Epithelial cell of esophagus (primary cell): ENCODE measurements at places on chromosomes 11 and 22.
A peak's percentile ranks its signal among the peaks of the same experiment; 100 is the strongest.

DNA sequence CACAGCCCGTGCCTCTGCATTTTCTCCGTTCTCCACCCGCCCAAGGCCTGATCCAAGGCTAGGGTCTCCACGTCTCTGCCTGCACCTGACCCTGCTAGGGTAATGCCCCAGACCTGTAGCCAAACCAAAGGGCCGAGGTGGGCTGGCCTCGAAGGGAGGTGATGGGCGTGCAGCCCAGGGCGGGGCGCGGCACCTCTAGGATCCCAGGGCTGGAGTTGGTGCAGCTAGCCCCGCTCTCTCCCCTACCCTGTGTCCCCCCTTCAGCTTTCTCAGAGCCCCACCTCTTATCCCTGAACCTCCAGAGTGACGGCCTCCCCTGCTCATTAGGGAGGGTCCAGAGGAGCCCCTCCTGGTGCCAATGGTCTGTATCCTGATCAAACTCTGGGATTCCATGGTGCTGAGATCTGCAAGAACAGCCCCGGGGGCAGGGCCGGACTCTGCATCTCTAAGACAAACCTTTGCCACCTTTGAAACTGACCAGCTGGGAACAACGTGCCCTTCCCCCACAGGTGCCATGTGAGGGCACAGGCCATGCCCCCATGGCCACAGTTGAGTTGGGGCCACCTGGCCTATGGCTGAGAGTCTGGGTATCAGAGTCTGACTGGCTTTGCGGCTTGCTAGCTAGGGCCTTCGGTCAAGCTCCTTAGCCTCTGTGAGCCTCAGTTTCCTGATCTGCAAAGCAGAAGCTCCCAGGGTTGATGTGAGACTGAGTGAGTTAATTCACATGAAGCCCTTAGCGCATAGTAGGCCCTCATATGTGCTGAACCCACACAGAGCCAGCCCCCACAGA, 23.1 kb upstream of the CBX7 start:
- DNase-seq: no peak

- peak; percentile 74 for DNase-seq
Measured at GRCh38 chr11:61776561-61777075, 15.8 kb downstream of the TMEM258 start.

GRCh38 chr11:110712659-110713448, 617 bp upstream of the ARHGAP20 start:
- peak; percentile 29 for DNase-seq

- DNase-seq: no peak
Measured at GRCh38 chr11:47617417-47617809, 23.2 kb upstream of the C1QTNF4 start.

- no peak for DNase-seq
Measured at GRCh38 chr11:117837070-117837776, 12.7 kb upstream of the FXYD2 start.

DNA sequence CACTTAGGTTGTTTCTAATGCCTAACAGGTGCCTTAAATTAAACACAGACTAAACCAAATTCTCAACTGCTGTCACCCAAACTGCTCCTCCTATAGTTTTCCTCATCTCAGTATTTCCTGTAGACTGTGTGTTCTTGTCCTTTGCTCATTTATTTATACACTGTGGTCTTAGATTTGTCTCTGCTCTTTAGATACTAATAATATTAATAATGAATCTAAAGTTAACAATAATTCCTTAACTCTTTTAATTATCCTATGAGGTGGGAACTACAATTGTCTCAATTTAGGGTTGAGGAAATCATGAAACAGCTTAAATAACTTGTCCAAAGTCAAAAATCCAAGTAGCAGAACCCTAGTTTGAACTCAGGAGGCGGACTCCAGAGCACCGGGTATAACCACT, 43.9 kb upstream of the YPEL1 start:
- DNase-seq: no peak

GRCh38 chr11:64233913-64234586, at the start of gene VEGFB:
VEGFB (plus strand) TSS chr11:64234584; CDS start chr11:64234834, 250 bp downstream.
- peak; percentile 51 for DNase-seq

DNA sequence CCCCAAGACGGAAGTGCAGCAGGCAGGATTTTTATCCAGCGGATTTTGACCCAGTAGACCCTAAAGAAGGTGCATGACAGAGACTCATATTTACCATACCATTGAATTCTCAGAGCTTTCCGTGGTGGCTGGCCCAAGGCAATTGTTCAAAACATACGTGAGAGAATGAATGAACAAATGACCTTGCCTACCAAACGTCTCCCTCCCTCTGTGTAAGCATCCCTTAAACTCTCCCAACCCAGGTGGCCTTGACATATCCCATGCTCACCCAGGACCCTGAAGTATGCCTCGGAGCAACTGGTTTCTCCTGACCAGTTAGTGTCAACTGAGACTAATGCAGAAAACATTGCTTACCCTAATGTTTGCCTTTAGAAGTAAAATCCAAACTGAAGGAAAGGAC, 154.9 kb downstream of the TEAD1 start:
- no peak for DNase-seq

DNA sequence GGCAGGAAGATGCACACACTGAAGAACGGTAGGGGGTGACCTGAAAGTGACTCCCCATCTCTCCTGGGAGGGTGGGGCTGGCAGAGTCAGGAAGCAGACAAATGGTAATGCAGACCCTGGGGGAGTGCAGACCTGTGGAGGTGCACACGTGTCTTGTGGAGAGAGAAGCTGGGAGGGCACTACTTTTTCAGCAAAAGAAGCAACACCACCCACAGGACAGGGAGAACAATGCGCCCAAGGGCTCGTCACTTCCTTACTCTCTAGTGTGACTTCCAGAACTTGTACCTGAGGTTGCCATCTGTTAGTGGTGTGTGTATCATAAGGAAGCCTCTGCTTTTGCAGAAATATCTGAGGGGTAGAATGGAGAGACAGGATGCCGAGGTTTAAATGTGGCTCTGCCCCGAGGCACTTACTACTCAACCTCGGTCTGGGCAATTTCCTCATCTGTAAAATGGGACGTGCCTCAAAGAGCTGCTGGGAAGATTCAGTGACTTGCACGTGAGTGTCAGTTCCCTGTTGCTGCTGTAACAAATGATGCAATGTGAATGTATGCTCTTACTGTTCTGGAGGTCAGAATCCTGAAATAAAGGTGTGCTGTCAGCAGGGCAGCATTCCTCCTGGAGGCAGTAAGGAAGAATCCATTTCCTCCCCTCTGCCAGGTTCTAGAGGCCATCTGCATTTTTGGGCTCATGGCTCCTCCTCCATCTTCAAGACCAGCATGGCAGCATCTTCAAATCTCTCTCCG, 323.4 kb downstream of the SHANK2 start:
- no peak for DNase-seq

DNA sequence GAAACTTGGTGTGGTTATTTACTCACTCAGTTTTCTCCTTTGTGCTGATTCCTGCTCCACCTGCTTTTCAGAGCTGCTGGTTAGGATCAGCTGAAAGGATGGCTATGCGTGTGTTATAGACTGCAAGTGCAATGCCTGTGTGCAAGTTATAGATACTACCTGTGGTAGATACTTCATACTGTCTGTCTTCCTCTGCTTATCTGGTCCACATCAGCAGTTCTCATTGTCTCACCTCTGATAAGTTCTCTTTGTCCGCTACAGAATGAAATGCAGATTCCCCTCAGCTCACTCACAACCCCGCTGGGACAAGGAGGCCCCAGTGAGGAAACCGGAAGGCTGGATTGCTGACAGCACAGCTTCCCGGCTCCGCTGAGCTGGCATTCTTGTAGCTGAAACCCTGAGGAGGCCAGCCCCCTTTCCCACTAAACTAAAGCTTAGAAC, 37.5 kb upstream of the LYVE1 start:
- DNase-seq: peak; percentile 52

GRCh38 chr22:19868333-19868732, 13.7 kb upstream of the GNB1L start:
- no peak for DNase-seq

- DNase-seq: no peak
Measured at GRCh38 chr11:128897826-128898225, 6.7 kb downstream of the KCNJ5 start.

- no peak for DNase-seq
Measured at GRCh38 chr11:119786431-119787073, 57.6 kb upstream of the NECTIN1 start.

DNA sequence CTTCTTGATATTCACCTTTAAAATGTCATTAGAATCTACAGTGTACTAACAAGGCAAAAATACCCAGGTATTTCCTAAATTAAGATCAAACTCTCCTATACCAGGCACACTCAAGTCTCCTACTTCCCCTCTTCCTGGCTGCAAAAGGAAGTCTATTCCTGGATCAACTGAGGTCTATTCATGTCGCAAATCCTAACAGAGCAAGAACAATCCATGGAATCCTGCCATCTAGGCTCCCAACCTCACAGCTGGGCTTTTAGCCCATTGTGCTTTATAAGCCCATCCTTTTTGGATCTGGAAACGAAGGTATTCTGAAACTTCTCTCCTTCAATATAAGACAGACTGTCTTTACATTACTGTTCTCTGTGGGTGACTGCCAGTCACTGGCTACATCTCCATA, 161.8 kb downstream of the SOX6 start:
- DNase-seq: no peak

DNA sequence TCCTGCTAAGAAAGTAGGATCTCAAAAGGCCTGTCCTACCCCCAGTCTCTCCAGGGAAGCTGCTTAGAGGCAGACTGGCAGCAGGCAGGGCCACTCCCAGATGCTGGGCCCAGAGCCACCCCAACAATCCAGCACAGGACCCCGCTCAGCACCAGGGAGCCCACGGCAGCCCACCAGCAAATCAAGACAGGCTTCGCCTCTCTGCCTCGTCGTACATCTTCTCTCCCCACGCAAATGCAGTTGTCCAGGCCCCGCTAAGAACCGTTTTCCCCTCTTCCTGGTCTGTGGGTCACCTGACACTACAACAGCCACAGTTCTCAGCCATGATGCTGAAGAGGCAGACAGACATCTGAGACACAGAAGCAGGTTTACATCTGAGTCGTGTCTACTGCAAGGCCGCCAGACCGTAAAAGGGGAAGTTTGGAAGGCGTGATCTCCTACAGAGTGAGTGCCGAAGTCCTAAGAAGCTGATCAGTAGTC, 51.1 kb downstream of the IGSF9B start:
- DNase-seq: no peak

DNA sequence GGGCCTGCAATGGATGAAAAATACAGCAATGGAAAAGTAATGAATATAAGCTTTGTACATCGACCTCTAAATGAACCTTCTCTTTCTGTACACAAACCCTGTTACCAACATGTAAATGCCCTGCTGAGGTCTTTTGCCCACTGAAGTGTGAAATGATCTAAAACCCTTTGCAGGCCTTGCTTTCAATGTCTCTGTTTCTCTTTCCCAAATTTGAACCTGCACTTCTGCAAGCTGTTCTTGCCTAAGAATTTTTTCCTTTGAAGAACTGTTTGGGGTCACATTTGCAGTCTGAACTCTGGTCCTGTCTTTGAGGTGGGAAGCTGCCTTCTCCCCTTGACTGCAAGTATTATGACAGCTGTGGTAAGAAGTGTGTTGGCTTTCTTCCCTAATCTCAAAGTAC, 1237.1 kb downstream of the FAM181B start:
- no peak for DNase-seq

DNA sequence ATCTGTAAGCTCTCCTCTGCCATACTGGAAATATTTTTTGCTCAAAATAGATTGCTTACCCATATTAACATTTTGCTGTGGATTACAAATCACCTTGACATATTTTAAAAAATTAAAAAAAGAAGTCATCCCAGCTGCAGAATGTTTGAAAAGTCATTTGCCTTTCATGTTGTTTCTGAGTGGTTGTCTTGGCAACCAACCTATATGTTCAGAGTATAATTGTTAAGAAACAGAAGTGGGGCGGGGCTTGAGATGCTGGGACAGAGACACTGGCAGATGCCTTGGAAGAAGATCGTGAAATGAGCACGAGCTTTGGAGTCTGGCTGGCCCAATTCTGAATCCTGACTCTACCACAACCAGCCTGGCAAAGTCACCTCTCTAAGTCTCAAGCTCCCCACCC, 348.2 kb downstream of the LARGE1 start:
- no peak for DNase-seq

DNA sequence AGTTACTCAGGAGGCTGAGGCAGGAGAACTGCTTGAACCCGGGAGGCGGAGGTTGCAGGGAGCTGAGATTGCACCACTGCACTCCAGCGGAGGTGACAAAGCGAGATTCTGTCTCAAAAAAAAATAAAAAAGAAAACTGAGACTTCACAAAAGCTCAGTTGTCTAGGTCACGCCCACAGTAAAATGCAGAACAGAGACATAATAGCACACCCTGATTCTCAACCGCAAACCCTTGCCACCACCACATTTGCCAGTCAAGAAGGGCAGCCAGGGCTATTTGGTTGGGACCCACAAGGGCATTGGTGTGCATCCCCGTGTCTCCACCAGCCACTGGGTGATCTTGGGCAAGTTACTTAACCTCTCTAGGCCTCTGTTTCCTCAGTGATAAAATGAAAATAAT, 25.4 kb downstream of the CREB3L1 start:
- DNase-seq: no peak

GRCh38 chr11:95912902-95913560, 10.9 kb downstream of the MTMR2 start:
- peak; percentile 58 for DNase-seq

GRCh38 chr11:134486106-134486505, 74.1 kb upstream of the B3GAT1 start:
- no peak for DNase-seq

DNA sequence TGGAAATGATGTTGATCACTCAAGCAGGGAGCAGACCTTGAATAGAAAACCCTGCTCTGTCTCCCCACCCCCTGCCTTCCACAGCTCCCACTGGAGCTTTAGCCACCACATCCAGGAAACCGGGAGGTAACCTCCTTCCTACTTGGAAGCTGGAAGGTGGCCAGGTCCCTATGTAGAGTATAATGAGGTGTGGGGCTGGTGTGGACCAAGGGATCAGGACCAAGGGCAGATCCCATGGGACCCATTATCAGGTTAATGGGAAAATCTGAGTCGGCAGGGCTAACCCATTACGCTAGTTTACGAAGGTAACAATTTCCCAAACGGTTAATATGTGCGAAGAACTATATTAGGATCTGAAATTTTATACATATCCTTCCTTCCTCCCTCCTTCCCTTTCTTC, 321.9 kb downstream of the MIAT start:
- DNase-seq: no peak

GRCh38 chr11:12675951-12676711, 1.9 kb downstream of the TEAD1 start:
- DNase-seq: peak; percentile 41

GRCh38 chr22:36028646-36029405, at the start of gene RBFOX2:
RBFOX2 (minus strand) TSS chr22:36028824; CDS start chr22:36028425, 399 bp downstream.
- DNase-seq: peak; percentile 97

DNA sequence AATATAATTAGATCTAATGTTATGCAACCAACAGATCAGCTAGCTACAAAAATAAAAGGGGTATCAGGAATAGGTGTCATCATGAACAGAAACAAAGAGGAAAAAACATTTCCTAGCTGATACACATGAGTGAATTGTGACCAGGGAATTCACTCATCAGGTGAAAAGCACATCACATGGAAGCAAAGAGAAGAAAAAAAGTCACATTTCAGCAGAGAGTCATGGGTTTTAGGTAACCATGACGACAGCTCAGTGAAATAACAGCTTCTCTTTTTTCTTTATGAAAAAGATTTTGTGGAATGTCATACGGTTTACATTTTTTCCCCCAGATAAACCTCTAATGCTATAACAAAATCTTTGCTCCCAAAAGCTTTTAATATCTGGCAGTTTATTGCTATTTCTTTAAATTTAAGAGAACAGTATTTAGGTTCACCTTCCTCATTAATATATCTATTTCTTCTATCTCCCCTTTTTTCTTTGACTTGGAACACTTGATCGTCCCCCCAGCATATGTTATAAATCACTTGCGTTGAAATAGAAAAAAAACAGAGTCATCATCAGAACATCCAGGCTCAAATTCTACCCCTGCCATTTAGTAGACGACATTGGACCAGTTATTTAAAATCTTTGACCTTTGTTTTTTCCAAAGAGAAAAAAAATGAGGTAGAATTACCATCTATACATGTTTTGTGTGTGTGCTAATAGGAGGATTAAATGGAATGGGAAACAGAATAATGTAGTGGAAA, 5.3 kb downstream of the TYR start:
- no peak for DNase-seq
